CD4-positive, alpha-beta T cell treated with Interleukin-17A for 1 hour (primary cell): ENCODE measurements at places on chromosomes 6 and 20.

GRCh38 chr6:41028561-41029412 is 10.2 kb downstream of the UNC5CL start:
- no peak for DNase-seq

DNA sequence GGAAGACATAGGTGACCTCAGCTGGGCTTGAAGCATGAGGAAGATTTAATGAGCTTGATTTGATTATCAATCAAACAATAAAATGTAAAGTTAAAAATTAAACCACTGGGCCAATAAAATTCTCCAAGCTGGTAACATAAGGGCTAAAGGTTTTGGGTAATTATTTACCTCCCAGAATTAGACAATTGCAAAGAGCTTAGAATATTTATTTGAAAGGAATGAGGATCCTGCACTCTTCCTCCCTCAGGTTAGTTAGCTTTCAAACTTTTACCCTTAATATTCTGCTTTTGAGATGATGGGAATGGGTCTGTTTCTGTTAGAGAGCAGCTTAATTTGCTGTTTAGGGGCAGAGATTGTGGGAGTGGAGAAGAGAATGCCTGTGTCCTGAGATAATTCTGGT is at the start of gene SLC17A4:
SLC17A4 (plus strand) TSS at position 208 of the 400 bp plus-strand sequence. CDS start 7,221 bp downstream, outside the sequence.
- DNase-seq = no peak

DNA sequence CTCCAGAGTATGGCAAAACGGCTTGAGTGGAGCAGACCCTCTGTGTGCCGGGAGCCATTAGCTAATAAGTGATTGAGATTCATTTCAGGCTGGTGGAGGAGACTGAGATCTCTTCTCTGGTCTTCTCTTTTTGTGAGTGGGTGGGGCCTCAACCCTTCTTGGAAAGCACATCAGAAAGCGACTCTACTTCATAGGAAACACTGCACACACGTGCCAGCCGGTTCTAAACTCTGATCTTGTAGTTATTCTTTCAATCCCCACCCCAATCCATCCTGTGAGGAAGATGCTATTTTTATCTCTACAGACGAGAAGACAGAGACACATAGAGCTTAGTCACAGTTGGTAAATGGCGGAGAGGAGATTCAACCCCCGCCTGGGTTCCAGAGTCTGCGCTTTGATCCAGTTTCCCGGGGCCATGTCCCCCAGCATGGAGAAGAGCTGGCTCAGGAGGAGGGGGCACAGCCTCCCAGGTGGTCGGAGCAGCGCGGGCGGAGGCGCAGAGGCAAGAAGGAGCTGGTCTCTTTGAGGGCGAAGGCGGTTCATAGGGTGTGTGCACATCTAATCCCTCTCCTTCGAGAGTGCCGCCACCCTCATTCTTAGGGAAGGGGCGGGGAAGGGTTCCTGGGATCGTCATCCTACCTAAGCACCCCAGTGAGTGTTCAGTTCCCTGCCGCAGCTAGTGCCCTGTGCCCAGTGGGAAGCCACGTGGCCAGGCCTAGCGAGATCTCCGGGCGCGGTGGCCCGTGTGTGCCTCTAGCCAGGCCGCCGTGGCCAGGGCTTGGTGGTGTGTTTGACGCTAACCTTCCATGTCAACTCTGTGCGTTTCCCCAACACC is 49.0 kb upstream of the TAGAP start:
- DNase-seq = no peak

- peak; percentile 67 for DNase-seq
Observed at GRCh38 chr6:158072083-158072721, 90.5 kb downstream of the SYNJ2 start.

GRCh38 chr6:38489951-38490350 is 149.8 kb downstream of the BTBD9 start:
- no peak for DNase-seq

GRCh38 chr20:16104783-16105182 is 468.5 kb downstream of the KIF16B start:
- no peak for DNase-seq

DNA sequence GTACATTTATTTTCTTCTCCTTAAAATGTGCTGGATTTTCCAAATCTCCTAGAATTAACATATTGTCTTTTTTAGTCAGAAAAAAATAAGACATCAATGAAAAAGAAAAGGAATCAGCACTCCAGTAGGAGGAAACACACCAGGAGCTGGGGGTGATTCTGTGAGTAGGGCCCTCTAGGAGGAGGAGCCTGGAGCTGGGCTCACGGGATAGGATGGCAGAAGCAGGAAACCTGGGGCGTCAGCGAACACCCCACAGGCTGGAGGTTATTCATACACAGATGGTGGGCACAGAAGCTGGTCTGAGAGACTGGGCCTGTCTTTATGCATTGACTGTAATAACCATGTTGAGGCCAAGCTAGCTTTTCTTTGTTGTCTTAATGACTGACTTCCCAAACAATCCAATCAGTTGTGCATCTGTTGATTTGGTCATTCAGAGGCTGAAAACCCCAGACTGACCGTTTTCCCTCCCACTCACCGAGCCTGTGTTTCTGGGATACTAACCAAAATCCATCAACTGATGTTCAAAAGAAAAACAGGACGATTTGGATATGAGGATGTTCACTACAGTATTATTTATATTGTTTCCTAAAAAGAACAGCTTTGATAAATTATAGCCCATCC is 53.1 kb downstream of the CPNE5 start:
- DNase-seq = no peak

DNA sequence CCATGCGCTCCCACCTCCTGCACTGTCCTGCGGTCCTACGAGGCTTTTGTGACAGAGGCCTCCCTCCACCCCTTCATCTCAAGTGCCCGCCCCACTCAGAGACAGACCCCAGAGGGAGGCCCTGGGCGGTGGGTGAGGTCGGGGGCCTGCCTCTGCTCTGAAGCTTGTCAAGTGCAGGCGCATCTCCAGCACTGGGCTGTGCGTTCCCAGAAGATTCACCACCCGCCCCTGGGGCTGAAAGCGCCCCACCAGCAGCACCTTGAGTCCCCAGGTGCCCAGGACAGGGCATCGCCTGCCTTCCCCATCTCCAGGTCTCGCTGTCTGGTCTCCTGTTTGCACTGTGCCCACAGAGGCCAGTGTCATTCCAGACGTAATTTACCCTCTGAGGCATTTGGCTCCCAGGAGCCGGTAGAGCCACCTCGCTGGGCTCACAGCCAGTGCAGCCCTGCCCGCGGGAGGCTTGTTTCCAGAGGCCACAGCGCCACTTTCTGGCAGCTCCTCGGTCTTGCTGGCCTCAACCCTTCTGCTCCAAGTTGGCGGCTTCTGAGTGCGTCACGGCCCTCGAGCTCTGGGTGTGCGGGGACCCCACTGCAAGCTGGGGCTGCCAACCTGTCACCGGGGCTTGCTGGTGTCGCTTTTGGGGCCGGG is 191.1 kb downstream of the TAF4 start:
- DNase-seq = no peak

- no peak for DNase-seq
Observed at GRCh38 chr20:52817511-52817910, 154.6 kb upstream of the TSHZ2 start.

DNA sequence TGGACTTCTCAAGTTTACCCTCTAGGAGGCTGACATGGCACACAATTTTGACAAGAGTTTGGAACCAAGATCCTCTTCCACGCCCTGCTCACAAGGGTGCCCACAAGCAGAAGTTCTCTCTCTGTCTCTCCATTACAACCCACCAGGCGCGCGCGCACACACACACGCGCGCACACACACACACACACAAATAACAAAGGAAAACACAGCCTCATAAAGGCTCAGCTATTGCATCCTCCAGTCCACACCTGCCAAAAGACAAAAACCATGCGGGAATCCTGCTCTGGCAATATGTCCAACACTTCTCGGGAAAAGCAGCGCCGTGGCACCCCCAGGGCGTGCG is 870 bp downstream of the PAK5 start:
- no peak for DNase-seq

DNA sequence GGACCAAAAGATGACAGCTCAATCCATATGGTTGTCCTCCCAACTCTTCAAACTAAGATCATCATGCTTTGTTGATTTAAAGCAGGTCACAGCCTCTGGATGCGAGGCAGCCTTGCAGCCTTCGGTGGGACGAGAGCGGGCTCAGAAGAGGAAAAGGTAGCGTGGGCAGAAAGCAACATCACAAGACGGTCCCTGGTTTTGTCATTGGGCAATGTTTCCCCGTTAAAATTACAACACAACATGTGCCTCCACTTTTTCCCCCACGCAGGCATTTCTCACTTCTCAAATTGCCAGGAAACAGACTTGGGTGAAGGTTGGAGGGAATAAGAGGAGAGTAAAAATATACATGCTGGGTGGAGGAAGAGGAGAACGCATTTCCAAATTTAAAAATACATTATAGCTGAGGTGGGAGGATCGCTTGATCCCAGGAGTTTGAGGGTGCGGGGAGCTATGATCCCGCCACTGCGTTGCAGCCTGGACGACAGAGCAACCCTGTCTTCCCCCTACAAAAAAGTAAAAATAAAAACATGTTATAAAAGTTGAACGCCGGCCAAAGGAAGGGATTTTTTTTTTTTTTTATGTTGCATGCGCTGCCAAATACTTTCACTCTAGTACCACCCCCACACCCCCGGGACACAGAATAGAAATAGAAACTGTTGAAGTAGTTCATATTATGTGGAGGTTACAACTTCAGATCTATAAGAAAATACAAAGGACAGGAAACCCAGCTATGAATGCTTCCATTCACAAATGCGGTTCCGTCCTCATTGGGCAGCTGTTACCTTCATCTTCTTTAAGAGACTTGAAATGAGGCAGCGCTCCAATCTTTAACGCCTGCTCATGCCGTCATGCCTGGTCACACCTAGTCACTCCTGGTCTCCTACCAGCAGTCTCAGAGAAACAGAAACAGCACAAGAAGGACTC is 13.9 kb upstream of the NAA20 start:
- peak; percentile 7 for DNase-seq

DNA sequence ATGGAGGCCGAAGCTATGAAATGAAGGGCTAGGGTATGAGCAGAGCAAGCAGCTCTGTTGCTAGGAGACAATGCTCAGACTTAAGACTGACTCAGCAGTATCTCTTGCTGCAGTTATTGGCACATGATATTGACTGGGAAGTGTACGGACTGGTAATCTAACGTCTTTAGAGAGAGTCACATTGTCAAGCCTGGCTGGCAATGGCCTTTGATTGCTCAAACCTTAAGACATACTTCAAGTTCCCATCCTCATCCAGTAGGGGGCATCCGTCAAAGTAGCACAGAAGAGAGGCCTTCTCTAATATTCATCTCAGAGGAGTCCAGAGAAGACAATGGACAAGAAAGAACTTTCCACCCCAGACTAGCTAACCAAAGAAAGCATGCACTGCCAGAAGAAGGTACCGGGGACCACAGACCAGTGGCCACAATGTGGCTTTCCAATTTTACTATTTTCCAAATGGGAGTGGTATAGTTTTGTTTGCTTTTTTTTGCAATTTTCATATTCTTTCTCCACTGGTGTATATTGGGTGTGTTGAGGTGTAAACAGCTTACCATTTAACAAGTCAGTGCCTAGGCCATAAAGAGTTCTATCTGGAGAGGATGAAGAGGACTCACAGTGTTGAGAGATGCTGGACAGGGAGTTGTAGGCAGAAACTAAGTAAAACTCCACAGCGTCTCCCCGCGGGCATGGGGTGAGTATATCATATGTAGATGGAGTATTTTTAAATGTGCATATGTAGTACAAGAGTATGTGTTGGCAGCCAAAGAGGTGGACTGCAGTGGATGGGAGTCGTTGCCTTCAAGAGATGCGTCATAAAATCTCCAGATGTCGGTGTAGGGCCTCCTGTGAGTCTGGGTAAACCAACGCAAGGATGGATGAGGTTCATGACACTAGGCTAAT is 36.7 kb downstream of the LRFN2 start:
- DNase-seq = peak; percentile 36

DNA sequence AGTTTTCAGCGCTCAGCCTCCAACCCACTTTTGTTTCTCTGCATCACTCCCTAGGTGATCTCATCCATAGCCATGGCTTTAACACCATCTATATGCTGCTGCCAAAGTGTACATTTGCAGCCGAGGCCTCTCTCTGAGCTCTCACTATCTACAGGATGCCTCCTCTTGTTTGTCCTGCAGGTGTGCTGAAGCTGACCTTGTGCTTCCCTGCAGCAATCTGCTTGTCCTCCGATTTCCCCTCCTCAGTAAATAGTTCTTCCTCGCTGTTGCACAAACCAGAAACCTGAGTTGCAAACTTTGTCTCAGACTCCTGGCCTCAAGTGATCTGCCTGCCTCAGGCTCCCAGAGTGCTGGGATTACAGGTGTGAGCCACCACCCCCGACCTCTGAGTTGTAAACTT is 3.7 kb upstream of the TXNDC5 start:
- no peak for DNase-seq

DNA sequence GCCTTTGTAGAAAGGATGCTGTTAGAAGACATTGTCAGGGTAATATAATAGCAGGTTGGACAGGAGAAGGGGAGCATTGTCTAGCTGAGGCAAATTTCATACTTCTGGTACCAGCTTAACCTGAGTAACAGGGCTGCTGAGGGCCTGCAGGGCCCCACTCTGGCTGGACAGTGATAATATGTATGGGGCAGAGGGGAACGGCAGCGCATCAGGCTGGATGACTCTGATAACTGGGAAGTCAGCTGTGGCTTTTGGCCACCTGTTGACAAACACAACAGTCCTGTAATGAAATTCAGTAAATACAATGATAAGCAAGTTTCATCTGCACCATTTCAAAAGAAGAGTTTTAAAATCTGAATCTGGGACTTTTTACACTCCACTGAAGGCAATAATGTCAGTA is 259.9 kb upstream of the CNR1 start:
- no peak for DNase-seq

- no peak for DNase-seq
Observed at GRCh38 chr20:39855799-39856198, 833.2 kb downstream of the MAFB start.

DNA sequence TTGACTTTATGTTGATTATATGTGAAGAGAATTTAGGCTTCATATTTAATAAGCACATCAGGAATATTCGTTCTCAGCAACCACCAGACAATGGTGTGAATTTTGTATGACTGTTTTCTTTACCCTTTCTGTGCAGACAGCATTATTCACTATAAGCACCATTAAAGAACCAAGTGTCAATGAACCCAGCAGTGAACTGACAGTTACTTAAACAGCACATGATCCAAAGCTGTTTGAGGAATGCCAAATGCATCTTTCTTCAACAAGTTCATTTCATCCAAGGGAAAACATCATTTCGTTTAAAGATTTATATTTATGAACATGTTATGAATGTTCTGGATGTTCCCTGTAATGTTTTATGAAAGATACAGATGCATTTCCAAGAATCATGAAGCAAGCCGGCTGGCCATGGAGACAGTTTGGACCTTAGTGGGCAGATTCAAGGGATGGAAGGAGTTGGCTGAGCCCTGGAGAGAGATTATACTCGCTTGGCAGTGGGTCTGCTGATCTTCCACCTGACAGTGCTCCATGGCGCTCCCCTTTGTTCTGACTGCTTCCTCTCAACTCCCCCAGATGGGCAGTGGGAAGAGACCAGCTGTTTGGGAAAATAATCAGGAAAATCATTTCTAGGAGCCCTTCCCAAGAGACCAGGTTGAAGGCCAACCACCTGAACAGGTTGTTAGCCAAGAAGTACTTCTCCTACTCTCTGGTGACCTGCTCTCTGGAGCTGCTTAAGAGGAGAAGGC is 326.0 kb upstream of the RSPO3 start:
- DNase-seq = no peak
